Transverse colon (tissue), 4 donors: ENCODE measurements at places on chromosomes 16 and 17. TPM values are rescaled to one million over a fixed set of nuclear protein-coding genes. Genes with fewer than 3 reads are reported as not detected.
A peak's percentile ranks its signal among the peaks of the same experiment; 100 is the strongest.

SMIM36 gene
- total RNA-seq: not detected

TBC1D28 gene
- total RNA-seq: not detected

- H3K36me3 ChIP-seq: no peaks in the 10 kb centered on the region
- H3K27me3 ChIP-seq: no peaks in the 10 kb centered on the region
- peaks cover 18% of the 10 kb centered on the region for H3K4me1 ChIP-seq
- no peak overlapping the region for H3K27ac ChIP-seq
These were observed 81.6 kb upstream of the LGALS9 start for GRCh38 chr17:27549251-27549893.

DNA sequence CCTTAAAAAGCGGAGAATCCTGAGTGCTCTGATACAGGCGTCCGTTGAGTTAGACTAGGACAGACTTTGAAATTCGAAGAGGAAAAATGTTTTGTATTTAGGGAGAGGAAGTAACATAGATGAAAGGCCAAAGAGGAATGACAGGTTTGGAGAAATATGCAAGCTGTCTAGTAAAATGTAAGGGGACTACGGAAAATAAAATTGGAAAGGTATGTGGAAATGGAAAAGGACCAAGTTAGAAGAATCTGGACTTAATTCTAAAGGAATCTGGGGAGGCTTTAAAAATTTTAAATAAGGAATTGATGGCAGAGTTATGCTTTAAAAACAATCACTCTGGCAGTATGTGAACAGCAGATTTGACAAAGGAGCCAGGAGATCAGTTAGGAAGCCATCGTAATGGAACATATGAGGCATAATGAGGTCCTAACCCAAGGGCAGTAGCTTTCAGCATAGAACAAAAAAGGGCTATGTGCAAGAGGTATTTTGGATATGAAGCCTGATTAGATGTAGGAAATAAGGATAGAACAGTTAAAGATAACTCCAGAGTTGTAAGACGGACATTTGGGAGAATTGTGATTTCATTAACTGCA, 38.3 kb downstream of the CYB561 start:
- no peak overlapping the region for H3K27ac ChIP-seq
- no peaks in the 10 kb centered on the region for H3K4me1 ChIP-seq
- DNase-seq: no peak
- H3K36me3 ChIP-seq: no peaks in the 10 kb centered on the region
- no peak overlapping the region for H3K4me3 ChIP-seq

DNA sequence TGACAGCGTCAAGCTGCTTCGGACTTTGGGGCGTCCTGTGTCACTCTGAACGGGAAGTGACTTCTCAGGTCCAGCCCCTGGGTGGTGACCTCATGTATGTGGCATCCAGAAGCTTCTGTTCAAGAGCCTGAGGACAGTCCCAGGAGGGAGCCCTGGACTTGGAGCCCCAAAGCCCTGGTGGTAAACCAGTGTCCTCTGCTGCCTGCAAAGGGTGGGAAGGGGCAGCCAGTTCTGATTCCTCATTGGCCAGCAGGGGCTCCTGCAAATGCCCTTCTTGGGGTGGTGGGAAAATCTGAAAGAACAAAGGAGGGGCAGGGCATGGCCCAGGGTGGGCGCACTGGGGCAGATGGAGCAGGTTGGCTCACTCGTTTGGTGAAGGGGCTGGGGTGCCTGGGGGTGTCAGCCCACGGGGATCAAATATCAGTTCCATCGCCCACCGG, 1.6 kb downstream of the OSGIN1 start:
- no peak overlapping the region for H3K4me3 ChIP-seq
- H3K4me1 ChIP-seq: peaks cover 22% of the 10 kb centered on the region
- H3K27ac ChIP-seq: peak overlapping the region; percentile 93
- DNase-seq: peak; percentile 74
- no peaks in the 10 kb centered on the region for H3K36me3 ChIP-seq
